ENCODE measurements at places on chromosomes 3 and 15.
A peak's percentile ranks its signal among the peaks of the same experiment; 100 is the strongest.

DNA sequence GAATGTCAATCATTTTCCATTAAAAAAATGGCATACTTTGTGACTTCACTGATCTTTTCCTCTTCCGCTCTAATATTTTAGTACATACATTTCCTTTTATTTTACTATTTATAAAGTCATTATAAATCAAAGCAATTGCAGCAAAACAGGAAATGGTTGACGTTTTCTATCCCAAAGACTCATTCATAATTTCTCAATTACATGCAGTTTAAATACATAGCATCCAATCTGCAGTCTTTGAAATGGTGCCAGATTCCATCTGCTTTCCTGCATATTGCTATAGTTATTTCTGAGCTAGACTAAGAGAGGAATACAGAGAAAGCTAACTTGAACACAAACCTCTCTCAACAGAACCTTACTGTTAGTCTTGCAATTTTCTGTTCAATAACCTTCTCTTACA, 179.8 kb downstream of the ZPLD1 start:
- no peak for DNase-seq

GRCh38 chr3:57132674-57133073, 32.5 kb downstream of the IL17RD start:
- DNase-seq: no peak

- no peak for DNase-seq
These were observed 221.0 kb downstream of the ZMAT3 start for GRCh38 chr3:178850450-178851190.

GRCh38 chr3:125194849-125195601, 17.5 kb downstream of the SLC12A8 start:
- no peak for DNase-seq

- no peak for DNase-seq
These were observed 7.3 kb downstream of the FYCO1 start for GRCh38 chr3:45988362-45988761.

GRCh38 chr3:178583963-178584575, 47.8 kb downstream of the KCNMB2 start:
- no peak for DNase-seq

DNA sequence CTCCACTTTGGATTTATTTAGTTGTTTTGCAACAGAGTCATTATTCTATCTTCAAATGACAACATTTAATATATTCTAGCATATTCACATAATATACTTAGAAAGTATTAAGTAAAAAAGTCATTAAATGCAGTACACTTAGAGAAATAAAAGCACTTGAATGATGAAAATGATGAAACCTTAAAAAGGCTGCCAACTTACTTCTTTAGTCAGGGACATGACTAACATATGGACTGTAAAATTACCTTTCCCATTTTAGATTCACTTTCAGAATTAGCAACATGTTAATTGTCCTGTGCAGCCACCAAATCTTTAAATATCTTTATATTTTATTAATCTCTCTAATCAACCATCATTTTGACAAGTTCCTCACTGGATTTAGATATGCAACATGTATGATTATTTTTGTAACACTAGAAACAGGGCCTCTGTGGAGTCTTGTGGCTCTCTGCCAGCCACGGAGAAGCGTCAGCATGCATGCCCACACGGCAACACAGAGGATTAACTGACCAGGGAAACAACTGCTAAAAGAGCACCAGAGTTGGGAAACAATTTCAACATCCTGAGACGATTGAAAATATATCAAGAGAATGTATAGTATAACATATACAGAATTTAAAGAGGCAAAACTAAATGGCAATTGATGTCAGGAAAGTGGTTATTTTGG, 95.7 kb downstream of the ANO10 start:
- no peak for DNase-seq

- peak; percentile 93 for DNase-seq
These were observed 714.8 kb downstream of the FHIT start for GRCh38 chr3:60536420-60536819.

DNA sequence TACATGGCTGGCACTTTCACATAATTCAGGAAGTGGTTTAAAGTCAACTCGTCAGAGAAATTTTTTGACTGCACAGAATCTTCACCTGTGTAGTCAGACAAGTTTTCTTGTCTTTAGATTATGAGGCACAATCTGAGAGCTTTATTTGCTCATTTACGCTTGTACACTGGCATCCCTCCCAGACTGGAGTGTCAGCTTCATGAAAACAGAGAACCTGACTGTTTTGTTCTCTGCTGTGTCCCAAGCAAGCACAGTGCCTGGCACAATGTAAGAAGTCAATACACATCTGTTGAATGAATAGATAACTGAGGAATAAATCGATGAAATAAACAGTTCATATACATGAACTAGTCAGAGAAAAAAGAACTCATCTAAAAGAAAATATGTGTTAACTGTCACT, 846.1 kb upstream of the CFAP20DC start:
- no peak for DNase-seq

GRCh38 chr3:19559724-19560442, 374.1 kb downstream of the EFHB start:
- no peak for DNase-seq

- DNase-seq: no peak
These were observed 43.8 kb downstream of the SPATA16 start for GRCh38 chr3:173096994-173097785.
